ENCODE measurements at places on chromosomes 6 and 20. TPM values are rescaled to one million over a fixed set of nuclear protein-coding genes. Genes with fewer than 3 reads are reported as not detected.

Gene HLA-DQB1
- total RNA-seq: not detected

Gene BANF2
- total RNA-seq: not detected

Gene SAMD10
- 1.4 TPM for total RNA-seq

Gene SLC32A1
- not detected for total RNA-seq

Gene GTSF1L
- total RNA-seq: not detected

Gene SLC29A1
- 19.0 TPM for total RNA-seq

Gene PRPH2
- total RNA-seq: 0.79 TPM

Gene SNRNP48
- 12.6 TPM for total RNA-seq

Gene RBM24
- 1.5 TPM for total RNA-seq

Gene TRERF1
- 4.2 TPM for total RNA-seq

Gene TPD52L1
- total RNA-seq: 29.0 TPM

Gene RALGAPA2
- 7.8 TPM for total RNA-seq

Gene ENPP1
- 1.9 TPM for total RNA-seq

Gene LRFN2
- total RNA-seq: not detected

Gene PRSS35
- total RNA-seq: 1.6 TPM

Gene FERMT1
- 0.53 TPM for total RNA-seq

Gene ZGPAT
- 22.3 TPM for total RNA-seq

Gene TRIM40
- not detected for total RNA-seq

Gene SEL1L2
- total RNA-seq: not detected

Gene NOX3
- total RNA-seq: not detected

Gene KIF6
- 0.19 TPM for total RNA-seq

Gene LPIN3
- total RNA-seq: 3.4 TPM

Gene CCN5
- 0.93 TPM for total RNA-seq

Gene C20orf202
- total RNA-seq: not detected

Gene ESR1
- total RNA-seq: 3.9 TPM

Gene UTRN
- total RNA-seq: 172 TPM

Gene TTPAL
- 7.3 TPM for total RNA-seq

Gene ITCH
- total RNA-seq: 74.9 TPM

Gene PRICKLE4
- total RNA-seq: 0.26 TPM

Gene BMP6
- 5.4 TPM for total RNA-seq

Gene COL10A1
- total RNA-seq: not detected

Gene NR2E1
- total RNA-seq: not detected

Gene TP53TG5
- total RNA-seq: not detected

Gene HINT3
- 29.3 TPM for total RNA-seq

Gene WFDC13
- total RNA-seq: not detected

Gene MYCT1
- total RNA-seq: 3.7 TPM

Gene KCNG1
- not detected for total RNA-seq

Gene HTR1B
- 0.06 TPM for total RNA-seq

Gene OPRL1
- 1.4 TPM for total RNA-seq

Gene ZNF165
- 0.26 TPM for total RNA-seq

Gene KCNQ2
- total RNA-seq: not detected

Gene RALGAPB
- total RNA-seq: 20.7 TPM

Gene WFDC12
- total RNA-seq: not detected

Gene PGC
- total RNA-seq: not detected
